ENCODE measurements at places on chromosomes 7 and 10.

DNA sequence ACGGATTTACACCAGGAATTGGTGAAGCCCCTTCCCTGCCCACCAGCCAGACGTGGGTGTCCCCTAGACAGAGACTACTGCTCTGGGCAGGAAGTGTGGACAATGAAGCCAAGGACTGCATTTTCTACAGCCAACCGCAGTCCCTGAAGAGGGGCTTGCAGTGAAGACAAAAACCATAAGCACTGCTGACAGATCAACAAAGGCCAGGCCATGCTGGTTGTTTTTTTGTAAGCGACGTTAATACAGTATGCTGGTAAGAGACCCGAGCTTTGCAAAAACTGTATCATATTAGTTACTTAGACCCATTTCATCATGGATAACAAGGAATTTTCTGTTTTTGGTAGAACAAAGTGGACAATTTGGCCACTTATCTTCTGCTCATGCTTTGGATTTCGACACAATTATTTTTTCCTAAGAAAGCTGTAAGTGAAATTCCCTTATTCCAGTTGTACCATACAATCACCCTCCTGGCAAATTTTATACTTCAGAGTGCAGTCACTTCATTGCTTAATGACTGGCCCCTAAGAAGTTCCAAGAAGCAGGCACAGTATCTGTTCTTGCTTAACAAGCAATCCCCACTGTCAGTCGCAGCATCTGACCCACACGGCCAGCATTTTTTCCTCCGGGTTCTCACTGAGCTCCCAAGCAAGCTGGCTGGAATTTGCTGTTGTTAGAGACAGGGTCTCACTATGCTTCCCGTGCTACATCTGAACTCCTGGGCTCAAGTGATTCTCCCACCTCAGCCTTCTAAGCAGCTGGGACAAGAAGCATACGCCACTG, 163.5 kb downstream of the PARD3 start:
- no peak for DNase-seq

DNA sequence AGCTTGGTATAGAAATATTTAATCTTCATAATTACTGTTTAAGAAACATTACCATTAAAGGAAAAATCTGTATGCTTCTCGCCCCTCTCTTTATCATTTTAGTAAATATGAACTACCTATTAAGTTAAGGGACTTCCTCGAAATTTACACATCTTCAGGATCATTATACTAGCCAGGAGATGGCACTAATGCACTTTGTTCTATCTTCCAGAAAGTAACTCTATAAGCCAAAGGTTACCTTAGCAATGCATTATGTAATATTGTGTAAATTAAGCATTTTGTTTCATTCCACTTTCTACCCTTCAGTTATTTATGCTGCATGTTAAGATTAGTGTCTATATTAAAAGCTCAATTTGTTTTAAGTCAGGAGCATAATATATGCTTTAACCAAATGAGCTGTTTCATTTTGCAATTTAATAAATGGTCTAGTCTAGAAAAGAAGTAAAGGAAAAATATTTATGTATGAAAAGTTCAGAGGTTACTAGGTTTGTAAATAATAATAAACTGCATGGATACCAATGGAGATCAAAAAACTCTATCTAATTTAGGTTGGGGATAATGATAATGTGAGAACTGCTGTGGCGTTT, 128.5 kb downstream of the ANKRD7 start:
- DNase-seq, result no peak

- DNase-seq, result no peak
Observed at GRCh38 chr7:120724955-120725354, 133.0 kb downstream of the TSPAN12 start.

DNA sequence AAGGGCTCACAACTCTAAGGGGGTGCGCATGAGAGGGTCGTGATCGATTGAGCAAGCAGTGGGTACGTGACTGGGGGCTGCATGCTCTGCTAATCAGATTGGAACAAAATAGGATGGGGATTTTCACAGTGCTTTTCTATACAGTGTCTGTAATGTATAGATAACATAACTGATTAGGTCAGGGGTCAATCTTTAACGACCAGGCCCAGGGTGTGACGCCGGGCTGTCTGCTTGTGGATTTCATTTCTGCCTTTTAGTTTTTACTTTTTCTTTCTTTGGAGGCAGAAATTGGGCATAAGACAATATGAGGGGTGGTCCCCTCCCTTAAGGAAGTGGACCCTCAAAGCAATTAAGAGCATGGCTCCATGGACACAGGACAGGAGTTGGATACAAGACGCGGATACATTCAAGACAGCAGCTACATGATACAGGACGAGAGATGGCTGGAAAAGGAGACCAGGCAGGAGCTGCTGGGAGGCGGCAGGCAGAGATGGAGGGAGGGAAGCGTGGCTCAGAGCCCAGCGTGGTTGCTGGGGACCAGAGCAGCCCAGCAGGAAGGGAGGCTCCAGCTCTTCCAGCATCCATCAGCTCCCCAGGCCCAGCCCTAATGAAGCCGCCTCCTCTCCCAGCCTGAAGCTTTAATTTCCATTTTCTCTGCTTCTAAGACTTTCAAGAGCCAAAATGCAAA, 31.6 kb downstream of the GSDME start:
- no peak for DNase-seq

DNA sequence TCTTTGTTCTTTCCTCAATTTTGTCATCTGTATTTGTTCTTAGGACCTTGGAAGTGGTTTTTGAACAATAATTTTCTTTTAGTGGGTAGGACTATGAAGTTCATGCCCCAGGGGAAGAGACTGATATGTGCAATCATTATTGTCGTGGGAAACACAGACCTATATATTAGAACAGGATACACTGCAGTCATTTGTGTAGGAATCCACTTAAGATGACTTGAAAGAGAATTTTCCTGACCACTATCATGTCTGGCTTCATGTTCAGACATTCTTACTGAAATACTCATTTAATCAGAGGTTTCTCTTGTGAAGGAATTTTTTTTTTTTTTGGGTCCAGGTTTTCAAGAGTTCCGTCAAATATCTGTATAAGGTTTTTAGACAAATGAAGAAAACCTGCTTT, 163.6 kb downstream of the SUGCT start:
- DNase-seq, result no peak

DNA sequence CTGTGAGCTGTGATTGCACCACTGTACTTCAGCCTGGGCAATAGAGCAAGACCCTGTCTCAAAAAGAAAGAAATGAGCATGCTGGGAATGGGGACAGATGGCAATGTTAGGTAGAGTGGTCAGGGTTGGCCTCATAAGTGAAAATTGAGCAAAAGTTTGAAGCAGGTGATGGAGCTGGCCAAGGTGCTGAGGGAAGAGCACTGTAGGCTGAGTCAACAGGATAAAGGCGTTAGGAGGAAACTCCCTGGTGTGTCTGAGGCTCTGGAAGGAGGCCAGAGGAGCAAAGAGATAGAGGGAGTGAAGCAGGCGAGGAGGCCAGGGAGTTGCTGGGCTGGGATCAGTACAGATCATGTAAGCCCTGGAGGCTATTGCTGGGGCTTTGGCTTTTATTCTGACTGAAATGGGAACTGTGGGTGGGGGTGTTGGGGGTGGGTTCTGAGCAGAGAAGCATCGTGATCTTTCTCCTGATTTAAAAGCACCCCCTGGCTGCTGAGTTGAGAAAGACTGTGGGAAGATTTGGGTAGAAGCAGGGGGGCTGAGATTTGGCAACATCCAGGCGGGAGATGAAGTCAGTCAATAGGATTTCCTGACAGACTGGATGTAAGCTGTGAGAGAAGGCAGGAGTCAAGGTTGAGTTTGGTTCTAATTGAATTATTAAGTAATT, 52.5 kb upstream of the VKORC1L1 start:
- no peak for DNase-seq

DNA sequence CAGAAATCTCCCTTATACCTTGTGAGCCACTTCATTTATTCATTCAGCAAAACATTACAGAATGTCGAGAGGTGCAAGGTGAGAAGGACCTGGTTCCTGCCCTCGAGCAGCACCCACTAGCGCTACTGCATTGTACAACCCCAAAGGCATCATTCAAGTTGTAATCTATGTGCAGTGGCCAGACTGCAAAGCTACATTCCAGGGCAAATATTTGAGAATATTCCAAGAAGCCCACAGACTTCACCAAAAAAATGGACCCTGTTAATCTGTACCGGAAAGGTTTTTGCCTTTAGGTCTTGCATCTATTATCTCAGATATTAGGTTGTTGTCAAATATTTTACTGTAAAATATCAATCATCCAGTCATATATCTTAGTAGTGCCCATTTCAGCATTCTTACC, 295.4 kb upstream of the FZD1 start:
- DNase-seq, result no peak

DNA sequence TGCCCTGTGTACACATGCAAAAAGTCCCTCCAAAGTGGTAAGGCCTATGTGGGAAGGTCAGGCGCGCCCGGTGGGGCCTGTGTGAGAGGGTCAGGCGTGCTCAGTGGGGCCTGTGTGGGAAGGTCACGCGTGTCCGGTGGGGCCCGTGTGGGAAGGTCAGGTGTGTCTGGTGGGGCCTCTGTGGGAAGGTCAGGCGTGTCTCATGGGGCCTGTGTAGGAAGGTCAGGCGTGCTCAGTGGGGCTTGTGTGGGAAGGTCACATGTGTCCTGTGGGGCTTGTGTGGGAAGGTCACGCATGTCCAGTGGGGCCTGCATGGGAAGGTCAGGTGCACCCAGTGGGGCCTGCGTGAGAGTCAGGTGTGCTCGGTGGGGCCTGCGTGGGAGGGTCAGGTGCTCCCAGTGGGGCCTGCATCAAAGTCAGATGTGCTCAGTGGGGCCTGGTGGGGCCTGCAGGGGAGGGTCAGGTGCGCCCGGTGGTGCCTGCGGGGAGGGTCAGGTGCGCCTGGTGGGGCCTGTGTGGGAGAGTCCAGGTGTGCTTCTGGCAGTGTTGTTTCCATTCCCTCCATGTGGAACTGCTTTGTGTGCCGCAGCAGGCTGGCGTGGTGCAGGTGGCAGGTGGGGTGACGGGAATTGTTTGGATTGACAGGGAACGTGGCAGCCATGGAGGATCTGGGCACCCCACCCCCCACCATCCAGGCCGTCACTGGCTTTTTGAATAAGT, 15.4 kb downstream of the LRRC27 start:
- DNase-seq, result no peak

GRCh38 chr7:101099969-101100781, 14.9 kb downstream of the TRIM56 start:
- DNase-seq, result no peak

DNA sequence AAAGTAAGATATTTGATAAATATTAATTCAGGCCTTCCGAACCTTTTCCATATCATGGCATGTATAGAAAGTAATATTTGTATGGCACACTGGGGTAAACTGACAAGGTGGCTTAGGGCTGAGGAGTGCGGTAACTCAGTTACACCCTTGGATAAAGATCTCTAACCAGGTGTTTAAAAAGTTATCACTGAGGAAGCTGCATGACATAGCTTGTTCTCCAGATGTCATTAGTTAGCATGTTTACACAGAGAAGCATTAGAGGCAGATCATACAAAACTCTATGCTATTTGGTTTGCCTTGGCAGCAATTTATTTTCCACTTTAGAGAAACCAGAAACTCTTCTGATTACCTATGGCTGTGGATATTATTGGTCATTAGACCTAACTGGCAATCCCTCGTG, 118.2 kb downstream of the ST7 start:
- no peak for DNase-seq

Data from T-helper 17 cell (primary cell).